ENCODE measurements at places on chromosomes 6 and 20.

GRCh38 chr6:89731924-89732567 lies 87.5 kb downstream of the MDN1 start:
- no peak for DNase-seq

DNA sequence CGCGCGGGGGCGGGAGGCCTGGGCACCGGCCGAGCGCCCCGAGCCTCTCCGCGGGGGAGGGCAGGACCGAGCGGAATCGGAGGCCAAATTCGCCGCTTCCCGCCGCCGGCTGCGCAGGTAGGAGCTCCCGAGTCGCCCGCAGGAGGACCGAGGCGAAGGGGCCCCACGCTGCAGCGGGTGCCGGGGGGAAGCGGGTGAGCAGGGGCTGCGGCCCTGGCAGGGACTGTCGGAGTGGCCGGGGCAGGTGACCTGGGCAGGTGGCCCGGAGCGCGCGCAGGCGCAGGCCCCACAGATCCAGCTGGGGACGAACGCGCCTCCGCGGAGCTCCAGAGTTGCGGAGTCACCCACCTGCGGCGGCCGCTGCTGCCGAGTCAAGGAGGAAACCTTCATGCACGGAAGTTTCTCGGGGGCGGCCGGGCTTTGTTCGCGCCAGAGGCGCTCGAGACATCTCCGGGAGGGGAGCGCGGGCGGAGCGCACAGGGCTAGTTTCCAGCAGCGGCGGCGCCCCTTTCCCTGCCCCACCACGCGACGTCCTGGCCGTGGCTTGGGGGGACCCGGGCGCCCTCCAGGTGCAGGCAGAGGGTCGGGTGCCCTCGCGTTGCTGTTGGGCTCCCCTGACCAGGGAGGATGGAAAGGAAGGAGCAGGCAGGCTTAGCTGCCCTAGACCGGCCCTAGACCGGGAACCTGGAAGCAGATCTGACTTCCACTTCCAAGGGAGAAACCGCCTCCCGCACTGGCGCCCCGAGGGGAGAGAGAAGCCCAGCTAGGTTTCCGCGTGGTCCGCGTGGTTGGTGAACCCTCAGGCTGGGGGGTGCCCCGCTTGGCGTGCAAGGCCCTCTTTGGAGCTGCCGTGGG lies 590 bp downstream of the SLCO4A1 start:
- DNase-seq = peak; percentile 26

GRCh38 chr20:8365634-8366033 lies 233.6 kb downstream of the PLCB1 start:
- no peak for DNase-seq

DNA sequence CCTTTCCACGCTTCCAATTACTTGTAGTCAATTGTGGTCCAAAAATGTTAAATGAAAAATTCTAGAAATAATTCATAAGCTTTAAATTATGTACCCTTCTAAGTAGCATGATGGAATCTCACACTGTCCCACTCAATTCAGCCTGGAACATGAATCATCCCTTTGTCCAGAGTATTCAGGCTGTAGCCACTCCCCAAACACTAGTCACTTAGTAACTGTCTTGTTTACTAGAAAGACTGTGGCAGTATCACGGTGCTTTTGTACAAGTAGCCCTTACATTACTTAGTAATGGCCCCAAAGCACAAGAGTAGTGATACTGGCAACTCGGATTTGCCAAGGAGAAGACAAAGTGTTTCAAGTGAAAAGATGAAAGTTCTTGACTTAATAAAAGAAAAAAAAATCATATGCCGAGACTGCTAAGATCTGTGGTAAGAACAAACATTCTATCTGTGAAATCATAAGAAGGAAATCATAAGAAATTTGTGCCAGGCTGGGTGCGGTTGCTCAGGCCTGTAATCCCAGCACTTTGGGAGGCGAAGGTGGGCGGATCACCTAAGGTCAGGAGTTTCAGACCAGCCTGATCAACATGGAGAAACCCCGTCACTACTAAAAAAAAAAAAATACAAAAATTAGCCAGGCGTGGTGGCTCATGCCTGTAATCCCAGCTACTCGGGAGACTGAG lies 168.5 kb upstream of the SIM1 start:
- no peak for DNase-seq

DNA sequence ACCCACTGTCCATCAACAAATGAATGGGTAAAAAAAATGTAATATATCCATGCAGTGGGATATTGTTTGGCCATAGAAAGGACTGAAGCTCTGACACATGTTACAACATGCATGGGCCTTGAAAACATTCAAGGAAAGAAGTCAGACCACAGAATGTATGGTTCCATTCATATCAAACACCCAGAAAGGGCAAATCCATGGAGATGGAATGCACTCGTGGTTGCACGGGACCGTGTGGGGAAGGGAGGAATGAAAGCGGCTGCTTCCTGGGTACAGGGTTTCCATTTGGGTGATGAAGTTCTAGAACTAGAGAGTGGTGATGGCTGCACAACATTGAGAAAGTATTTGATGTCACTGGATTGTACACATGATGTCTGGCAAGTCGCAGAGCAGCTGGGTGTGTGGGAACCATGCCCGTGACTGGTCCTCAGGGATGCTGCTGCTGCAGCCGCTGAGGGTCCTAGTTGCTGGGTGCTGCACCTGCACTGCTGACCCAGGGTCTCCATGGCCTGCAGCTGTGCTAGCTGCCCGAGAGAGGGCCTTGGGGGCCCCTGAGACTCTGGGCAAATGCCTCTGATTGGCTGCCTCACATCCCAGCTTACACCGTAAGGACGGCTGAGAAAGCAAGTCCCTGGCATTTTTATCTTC lies 220.3 kb downstream of the NRN1 start:
- DNase-seq = no peak

GRCh38 chr20:10672624-10673127 lies 1.1 kb downstream of the JAG1 start:
- DNase-seq = no peak

GRCh38 chr20:54014293-54014926 lies 56.0 kb downstream of the BCAS1 start:
- DNase-seq = no peak

DNA sequence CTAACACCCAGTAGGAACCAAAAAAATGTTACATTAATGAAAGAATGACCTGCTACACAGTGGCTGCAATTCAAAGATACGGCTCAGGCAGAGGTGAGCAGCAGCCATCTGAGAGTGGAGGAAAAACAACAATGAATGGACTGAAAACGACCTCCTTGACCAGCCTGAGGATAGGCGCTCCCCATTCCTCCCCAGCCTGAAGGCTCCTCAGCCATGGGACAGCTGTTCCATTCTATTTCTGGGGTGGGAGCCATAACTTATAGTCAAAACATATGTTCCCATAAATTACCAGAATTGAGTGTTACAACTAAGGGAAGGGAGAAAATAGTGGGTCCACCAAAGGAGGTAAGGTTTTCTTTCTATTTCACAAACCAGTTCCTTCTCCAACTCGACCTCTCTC lies 27.2 kb downstream of the FYN start:
- no peak for DNase-seq

DNA sequence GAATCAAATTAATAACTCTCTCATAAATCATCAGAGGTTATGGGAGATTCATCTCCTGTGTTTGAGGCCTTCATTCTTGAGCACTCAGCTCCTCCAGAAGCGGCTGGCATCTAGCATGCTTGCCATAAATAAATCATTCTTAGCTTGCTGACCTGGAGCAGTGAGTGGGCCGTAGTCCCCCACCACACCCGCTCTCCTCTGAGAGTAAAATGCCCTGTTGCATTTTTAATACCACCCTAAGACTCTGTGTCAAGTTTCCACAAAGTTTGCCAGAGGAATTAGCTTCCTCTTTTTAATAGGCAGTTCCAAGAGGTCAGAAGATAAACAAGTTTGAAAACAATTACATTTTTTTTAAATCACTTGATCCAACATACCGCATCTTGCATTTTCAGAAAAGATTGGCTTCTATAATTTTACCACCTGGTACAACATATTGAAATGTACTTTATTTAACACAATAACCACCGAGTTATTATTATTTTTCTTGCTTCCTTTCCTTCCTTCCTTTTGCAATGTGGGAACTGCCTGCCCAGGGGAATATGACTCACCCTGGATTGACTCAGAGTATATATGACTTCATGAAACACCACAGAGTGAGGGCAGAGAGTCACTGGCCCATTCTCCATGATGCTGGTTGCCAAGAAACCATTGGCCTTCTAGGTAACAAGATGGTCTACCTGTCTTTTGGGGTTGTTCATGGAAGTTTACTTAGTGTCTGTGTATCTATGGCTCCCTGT lies 29.4 kb upstream of the CLIC5 start:
- no peak for DNase-seq

DNA sequence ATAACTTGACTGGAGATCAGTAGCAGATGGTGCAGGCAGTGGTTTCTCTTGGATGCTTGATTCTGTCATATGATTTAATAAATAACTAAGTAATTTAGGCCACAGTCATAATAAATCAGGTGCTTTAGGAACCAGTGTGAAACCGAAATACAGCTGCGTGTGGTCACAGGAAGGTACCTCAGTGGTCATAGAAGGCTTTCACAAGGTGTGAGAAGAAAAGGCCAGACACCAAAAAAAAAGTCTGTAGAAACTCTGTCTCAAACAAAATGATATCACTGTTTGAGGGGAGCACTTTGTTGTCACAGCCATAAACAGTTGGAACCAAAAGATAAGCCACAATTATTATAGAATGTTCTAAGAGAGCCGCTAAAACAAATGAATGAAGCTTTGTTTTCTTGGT lies 56.5 kb downstream of the ARMC2 start:
- no peak for DNase-seq

DNA sequence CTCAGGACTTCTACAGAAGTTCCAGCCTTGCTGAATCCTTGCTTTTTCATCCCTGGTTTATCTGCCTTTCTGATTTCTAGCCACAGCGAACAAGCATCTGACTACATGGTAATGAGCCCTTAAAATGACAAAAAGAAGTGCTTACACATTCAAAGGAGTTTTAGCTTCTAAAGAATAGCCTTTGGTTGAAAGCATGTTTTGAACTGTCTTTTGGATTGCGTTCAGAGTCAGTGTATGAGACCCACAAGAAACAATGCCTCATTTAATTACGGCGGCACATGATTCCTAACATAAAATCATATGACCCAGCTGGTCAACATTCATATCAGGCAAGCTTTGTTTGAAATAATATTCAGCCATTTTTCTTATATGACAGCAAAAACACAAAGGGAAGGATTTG lies 784.2 kb downstream of the KIF16B start:
- DNase-seq = no peak

DNA sequence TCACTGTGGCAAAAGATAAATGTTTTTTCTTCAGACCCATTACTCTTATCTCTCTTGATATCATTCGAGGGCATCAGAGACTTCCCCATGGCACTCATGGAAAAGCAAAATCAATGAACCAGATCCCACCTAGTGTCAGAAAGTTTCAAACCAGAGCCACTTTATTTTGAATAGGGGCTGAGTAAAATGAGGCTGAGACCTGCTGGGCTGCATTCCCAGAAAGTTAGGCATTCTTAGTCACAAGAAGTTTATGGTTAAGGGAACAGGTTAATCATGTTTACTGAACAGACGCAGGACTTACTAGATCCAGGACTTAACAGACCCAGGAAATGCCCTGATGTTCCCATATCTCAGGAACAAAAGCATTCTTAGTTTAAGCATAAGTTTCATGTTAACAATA lies 369.9 kb downstream of the BTBD3 start:
- no peak for DNase-seq

DNA sequence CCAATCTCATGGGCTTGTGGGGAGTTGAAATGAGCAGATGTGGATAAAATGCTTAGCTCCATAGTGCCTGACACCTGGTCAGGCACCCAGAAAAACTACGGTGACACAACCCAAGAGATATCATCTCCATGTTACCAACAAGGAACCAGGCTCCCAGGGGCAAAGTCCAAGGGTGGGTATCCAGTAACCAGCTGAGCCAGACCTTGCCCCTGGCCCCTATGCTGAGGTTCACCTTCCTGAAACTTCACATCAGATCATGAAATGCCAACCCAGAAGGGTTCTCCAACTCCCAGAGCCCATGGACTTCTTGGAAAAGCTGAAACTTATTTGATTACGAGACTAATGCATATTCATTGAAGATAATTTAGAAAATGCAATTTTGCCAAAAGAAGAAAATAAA lies 141.8 kb upstream of the KCNG1 start:
- no peak for DNase-seq

DNA sequence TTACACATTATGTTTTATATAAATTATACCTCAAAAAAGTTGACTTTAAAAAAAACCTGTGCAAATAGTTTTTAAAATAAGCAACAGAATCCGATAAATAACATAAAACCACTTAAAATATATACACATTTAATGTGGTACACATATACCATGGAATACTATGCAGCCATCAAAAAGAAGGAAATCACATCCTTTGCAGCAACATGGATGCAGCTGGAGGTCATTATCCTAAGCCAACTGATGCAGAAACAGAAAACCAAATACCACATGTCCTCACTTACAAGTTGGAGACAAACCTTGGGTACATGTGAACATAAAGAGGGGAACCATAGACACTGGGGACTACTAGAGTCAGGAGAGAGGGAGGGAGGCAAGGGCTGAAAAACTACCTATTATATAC lies 4.0 kb upstream of the DEFB121 start:
- DNase-seq = no peak

- no peak for DNase-seq
Observed at GRCh38 chr6:77025736-77026223, 437.5 kb downstream of the HTR1B start.

DNA sequence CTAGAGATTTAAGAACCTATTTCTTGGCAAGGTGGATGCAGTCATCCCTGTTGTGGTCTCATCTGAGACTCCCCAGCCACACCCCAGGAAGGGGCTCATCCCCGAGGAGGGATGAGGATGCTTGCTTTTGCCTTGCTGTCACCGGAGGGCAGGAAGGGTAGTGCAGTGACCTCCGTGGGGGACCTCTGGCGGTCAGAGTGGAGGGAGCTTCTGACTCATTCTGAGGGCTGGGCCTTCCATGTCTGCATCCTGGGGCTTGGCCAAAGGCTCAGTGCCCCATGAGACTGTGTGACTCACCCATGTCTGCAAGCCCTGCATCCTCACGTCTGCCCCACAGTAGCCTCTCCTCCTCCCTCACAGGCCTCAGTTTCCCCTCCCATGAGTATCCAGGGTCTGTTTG lies 38.7 kb downstream of the UQCC2 start:
- no peak for DNase-seq

- no peak for DNase-seq
Observed at GRCh38 chr6:62612471-62612870, 326.4 kb upstream of the KHDRBS2 start.

- no peak for DNase-seq
Observed at GRCh38 chr6:7185561-7185960, 77.8 kb downstream of the RREB1 start.

- DNase-seq = no peak
Observed at GRCh38 chr20:49868964-49869363, 46.4 kb downstream of the SPATA2 start.

DNA sequence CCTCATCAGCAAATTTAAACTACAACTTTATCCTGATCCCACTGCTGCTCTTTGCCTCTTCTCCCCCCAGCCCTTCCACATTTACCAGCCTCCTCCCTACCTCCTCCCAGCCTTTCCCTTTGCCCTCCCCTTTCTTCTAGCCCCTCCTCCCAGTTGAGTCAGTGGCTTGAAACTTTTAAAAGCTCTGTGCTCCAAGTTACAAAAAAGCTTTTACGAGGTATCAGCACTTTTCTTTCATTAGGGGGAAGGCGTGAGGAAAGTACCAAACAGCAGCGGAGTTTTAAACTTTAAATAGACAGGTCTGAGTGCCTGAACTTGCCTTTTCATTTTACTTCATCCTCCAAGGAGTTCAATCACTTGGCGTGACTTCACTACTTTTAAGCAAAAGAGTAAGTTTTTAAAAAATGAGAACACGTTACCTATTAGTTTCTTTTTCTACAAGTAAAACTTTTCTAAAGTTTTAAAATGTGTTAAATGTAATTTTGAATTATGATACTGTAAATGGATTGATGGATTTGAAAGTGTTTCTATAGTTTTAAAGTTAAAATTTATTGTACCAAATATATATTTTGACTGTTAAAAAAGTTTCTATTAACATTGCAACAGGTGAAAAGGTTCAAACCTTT lies at the start of gene GJA1:
Gene GJA1, plus strand, starts transcription at position 203 of the 626 bp plus-strand sequence. CDS start 11,202 bp downstream, outside the sequence.
- DNase-seq = no peak
